ENCODE measurements at places on chromosomes 3 and 15. TPM values are rescaled to one million over a fixed set of nuclear protein-coding genes. Genes with fewer than 3 reads are reported as not detected.
A peak's percentile ranks its signal among the peaks of the same experiment; 100 is the strongest.

GRCh38 chr3:100396967-100397366 is 3.9 kb downstream of the TOMM70 start:
- DNase-seq, result no peak

GRCh38 chr15:91632176-91632575 is 221.3 kb upstream of the SLCO3A1 start:
- DNase-seq, result no peak

DNA sequence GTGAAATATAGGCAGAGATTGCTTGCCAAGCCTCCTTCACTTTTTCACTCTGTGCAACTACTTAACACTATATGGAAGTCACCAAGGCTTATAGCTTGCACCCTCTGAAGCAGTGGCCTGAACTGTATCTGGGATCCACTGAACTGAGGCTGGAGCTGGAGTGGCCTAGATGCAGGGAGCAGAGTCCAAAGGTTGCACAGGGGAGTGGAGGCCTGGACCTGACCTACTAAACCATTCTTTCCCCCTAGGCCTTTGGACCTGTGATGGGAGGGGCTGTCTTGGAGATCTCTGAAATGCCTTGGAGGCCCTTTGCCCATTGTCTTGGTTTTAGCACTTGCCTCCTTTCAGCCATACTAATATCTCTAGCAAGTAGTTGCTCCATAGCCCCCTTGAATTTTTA is 57.5 kb downstream of the P2RY1 start:
- no peak for DNase-seq

- no peak for DNase-seq
Measured at GRCh38 chr3:172063456-172064432, 24.4 kb downstream of the FNDC3B start.

DNA sequence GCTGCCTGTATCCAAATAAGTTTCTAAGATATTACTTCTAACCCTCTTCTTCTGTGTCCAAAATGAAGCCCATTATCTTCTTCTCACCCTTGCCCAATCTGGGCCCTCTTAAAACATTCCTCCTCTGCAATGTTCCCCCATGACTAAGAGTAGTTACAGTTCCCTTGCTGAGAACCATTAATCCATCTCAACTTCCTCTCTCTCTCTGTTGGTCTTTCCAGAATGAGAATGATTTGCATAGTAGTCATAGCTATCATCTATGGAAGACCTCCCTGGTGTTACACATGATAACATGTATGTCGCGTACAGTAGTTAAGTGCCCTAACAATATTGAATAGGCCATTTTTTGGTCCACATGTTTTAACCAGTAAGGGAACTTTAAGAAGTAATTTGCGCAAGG is 177.9 kb downstream of the ANXA2 start:
- no peak for DNase-seq

DNA sequence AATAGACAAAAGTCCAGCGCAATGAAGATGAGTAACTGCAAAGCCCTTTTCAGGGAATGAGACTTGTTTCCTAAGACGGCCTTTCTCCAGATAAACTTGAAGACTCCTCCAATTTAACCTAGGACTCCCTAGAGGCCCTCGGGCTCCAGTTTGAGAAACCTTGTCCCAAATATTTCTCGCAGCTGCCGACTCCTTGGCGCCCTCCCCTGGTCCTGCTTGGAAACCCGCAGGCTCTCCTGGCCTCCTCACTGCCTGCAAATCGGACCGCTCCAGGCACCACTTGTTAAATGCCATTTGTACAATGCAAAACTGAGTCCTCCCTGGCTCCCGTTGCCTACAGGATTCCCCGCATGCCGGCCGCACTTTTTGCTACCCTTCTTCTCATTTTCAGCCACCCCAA is 36.8 kb downstream of the MUC4 start:
- DNase-seq, result no peak

DNA sequence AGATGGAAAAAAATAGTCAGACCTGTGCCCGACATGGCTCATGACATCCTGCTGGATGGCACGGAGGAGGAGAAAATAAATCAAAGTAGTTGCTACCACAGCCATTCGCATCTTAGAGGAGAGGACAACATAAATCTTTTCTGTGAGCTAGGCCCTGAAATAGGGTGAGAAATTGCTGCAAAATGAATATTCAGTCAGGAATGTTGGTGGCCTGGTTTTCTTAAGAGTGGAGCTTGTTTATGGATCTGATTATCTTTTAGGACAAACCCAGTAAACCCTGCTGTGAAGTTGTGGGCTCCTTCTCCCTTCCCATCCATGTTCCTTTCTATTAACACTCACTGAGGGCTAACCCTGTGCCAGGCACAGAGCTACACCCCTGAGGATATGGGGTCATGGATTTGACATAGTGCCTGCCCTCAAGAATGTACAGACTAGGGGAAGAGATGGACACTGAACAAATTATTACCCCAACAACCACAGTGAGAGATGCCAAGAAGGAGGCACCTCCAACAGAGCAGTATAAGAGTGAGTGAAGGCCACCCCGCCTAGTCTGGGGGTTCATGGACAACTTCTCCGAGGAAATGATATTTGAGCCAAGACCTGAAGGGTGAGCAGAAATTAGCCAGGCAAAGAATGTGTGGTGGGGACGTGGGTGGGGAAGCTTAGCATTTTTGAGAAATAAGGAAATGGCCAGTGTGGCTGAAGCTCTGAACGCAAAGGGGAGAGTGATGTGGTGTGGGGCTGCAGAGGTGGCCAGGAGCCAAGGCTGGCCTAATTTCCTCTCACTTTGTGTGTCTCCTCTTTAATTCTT is 68.9 kb upstream of the ARL8B start:
- DNase-seq, result no peak

GRCh38 chr3:33061782-33062181 is 35.2 kb downstream of the GLB1 start:
- no peak for DNase-seq

- DNase-seq, result no peak
Measured at GRCh38 chr3:71518089-71518488, 65.4 kb downstream of the FOXP1 start.

GRCh38 chr3:120350401-120350941 is 1.3 kb upstream of the LRRC58 start:
- DNase-seq, result peak; percentile 35

- DNase-seq, result peak; percentile 20
Measured at GRCh38 chr3:98726084-98726483, 37.1 kb upstream of the ST3GAL6 start.

GRCh38 chr15:77032647-77033416 is 37.9 kb downstream of the PSTPIP1 start:
- no peak for DNase-seq

- peak; percentile 79 for DNase-seq
Measured at GRCh38 chr3:32313723-32314473, 75.4 kb downstream of the CMTM8 start.

The SCG5 gene
- total RNA-seq, result 39.8 TPM

The ST6GAL1 gene
- total RNA-seq, result 21.7 TPM

The LYZL4 gene
- not detected for total RNA-seq

Data from mammary epithelial cell (primary cell).